ENCODE measurements at places on chromosomes 6 and 20. TPM values are rescaled to one million over a fixed set of nuclear protein-coding genes. Genes with fewer than 3 reads are reported as not detected.

The GNMT gene
- polyA plus RNA-seq: 1.3 TPM

DNA sequence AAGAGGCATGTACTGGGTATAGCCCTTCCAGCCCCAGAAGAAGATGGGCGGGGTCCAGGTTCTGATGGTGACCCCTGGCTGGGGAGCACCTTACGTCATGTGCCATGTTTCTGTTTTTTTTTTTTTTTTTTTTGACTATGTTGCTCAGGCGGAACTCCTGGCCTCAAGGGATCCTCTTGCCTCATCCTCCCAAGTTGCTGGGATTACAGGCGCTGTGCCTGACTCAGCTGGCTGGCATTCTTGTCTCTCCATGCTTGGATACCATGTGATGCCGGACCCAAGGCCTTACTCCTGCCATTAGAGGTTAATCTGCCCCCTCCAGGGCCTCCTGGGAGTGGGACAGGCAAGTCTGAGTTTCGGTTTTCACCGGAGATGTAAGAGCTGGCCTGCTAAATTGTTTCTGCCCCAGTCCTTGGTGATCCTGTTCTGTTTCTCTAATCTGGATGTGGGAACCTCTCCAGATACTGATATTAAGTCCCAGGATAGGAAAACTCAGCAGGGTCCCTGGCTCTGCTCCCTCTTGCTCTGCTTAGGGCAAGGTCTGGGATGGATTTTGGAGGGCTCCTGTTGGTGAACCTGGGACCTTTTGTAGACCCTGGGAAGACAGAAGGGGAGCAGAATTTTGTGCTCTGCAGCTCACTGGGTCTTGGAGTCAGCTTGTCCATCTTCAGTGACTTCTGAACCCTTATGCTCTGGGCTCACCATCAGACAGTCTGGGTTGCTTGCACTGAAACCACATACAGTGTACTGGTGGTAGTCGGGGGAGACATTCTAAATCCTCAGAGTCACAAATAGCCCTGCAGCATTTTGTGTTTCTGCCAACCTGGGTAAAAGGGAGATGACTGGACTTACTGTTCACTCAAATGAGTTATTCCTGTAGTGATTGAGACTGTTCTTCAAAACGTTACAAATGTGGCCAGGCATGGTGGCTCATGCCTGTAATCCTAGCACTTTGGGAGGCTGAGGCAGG, 45.1 kb downstream of the PTK7 start:
- peak; percentile 98 for DNase-seq

DNA sequence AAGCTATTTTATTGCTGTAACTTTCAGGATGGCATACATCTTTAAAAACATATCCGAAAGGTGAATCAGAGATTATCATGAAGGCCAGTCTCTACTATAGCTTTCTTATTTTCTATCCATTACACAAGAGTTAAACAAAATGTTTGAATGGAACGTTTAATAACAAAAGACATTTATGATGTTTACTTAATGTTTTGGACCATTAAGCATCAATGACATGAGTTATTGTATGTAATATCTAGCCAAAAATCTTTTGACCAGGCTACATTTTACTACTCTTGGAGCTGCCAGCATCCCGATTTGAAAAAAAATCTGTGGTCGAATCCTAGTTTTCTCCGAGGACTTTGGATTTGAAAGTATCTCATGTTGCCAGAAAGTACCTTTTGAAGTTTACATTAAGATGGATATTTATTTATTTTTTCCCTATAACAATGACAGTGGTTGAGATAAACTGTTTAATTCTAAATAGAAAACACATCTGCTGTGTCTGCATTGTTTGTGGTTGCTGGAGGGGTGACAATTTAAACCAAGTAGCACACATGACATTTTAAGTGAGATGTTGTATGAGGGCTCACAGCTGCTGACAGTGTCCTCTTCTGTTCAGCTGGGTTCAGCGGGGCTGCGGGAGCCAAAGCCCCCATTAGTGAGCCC, 293.7 kb upstream of the TCF21 start:
- no peak for DNase-seq

The DTNBP1 gene
- 41.6 TPM for polyA plus RNA-seq

The TREM1 gene
- polyA plus RNA-seq: not detected

DNA sequence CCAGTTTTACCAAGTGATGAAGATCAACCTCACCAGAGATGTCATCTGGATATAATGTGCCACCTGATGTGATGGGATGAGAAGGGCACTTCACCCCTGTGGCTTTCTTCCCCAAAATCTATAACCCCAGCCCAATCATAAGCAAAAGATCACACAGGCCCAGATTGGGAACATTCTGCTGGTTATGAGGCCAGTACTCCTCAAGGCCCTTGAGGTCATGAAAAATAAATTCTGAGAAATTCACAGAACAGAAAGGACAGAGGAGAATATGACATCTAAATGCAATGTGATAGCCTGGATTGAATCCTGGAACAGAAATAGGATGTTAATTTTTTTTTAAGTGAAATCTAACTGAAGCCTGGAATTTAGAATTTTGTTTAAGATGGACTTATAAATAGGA, 243.5 kb downstream of the CBLN4 start:
- DNase-seq: no peak

DNA sequence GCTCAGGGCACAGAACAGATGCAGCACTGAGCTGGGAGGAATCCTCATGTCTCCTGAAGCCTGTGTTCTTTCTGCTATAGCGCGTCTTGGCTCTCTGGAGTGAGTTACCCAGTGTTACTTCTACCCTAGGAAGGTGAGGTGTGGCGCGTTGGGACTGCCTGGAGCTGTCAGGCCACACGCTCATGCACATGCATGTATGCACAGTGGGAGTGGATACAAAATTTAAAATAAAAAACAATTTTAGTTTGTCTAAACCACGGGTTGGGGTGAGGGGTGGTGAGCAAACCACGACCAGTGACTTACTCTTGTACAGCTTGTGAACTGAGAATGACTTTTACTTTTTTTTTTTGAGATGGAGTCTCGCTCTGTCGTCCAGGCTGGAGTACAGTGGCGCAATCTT, 298.6 kb upstream of the SUPT3H start:
- DNase-seq: no peak

- no peak for DNase-seq
Observed at GRCh38 chr20:63273059-63273579, 506 bp downstream of the ARFGAP1 start.

The TENT5A gene
- polyA plus RNA-seq: 14.4 TPM

GRCh38 chr6:4059115-4059777, 19.7 kb downstream of the FAM217A start:
- DNase-seq: peak; percentile 75

DNA sequence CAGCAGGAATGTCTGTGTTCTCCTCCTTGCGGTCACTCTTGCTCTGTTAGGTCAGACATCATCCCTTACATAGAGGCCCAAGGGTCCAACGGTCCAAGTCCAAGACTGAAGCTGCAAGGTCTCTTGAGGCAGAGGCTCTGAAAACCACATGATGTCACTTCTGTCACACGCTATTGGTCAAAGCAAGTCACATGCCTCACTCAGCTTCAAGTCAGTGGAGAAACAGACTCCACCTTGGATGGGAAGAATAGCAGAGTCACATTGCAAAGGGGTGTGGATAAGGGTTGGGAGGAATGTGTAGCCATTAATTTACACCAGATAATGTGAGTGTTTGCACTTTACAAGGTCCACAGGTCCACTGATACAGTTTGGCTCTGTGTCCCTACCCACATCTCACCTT, 17.5 kb downstream of the SLC52A3 start:
- no peak for DNase-seq

GRCh38 chr20:63100926-63101699, 94.3 kb upstream of the BHLHE23 start:
- no peak for DNase-seq

GRCh38 chr6:161199850-161200249, 74.0 kb downstream of the AGPAT4 start:
- DNase-seq: no peak

GRCh38 chr6:157380458-157380778, 572 bp upstream of the ZDHHC14 start:
- DNase-seq: no peak

The RNF8 gene
- polyA plus RNA-seq: 49.9 TPM

The ANKEF1 gene
- 8.9 TPM for polyA plus RNA-seq

The TMEM74B gene
- polyA plus RNA-seq: 10.9 TPM

DNA sequence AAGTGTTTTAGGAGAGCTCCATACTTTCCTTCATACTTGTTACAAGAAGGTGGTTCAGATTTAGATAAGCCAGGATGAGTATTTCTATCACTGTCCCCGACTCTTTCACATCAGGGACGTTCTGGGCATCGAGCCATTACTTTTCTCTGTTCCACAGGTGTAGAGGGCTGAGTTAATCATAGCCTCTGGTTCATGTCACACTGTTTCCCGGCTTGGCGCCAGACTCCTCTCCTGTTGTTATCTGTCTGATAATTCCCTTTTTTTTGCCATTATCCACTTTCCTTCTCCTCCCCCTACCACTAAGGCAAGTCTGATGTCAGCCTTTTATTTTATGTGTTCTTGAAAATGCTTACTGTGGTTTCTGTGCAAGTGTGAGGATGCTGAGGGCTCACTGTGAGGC, 593.4 kb downstream of the UTRN start:
- no peak for DNase-seq

GRCh38 chr20:1242530-1242929, 16.7 kb downstream of the RAD21L1 start:
- DNase-seq: peak; percentile 64

- no peak for DNase-seq
Observed at GRCh38 chr6:45832063-45832462, 183.6 kb downstream of the CLIC5 start.

The C20orf204 gene
- 0.35 TPM for polyA plus RNA-seq

DNA sequence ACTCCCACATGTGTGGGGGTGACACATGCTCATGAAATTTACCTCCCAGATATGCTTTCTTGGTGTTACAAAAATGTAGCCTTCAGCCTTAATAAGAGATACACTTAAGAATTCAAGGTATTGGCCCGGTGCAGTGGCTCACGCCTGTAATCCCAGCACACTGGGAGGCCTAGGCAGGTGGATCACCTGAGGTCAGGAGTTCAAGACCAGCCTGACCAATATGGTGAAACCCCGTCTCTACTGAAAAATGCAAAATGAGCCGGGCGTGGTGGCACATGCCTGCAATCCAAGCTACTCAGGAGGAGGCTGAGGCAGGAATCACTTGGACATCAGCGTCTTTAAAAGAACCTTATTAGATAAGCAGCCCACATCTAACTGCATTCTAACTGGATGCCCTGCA, 614.3 kb upstream of the CDH4 start:
- DNase-seq: no peak

GRCh38 chr6:168109171-168109570, 30.2 kb upstream of the FRMD1 start:
- no peak for DNase-seq

GRCh38 chr6:19059102-19059501, 672.0 kb downstream of the RNF144B start:
- DNase-seq: no peak

- no peak for DNase-seq
Observed at GRCh38 chr6:148195511-148195910, 147.1 kb upstream of the SASH1 start.

DNA sequence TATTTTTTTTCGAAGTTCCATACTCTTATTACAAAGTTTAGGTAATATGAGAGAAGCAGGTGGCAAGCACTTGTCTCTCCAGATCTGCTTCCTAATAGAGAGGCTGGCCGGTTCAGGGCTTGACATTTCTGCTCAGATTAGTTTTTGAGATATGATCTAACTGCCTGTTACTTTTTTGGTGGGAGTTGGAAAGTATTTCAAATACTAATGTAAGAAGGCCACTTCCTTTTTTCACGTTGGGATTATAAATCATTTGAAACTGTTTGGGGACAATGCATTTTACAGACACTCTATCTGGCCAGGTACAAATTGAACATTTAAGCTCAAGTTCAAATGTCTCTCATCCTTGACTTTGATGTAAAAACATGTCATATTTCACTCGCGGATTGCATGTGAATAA, 222.1 kb upstream of the SULF2 start:
- DNase-seq: no peak

The NCOA7 gene
- 5.8 TPM for polyA plus RNA-seq

DNA sequence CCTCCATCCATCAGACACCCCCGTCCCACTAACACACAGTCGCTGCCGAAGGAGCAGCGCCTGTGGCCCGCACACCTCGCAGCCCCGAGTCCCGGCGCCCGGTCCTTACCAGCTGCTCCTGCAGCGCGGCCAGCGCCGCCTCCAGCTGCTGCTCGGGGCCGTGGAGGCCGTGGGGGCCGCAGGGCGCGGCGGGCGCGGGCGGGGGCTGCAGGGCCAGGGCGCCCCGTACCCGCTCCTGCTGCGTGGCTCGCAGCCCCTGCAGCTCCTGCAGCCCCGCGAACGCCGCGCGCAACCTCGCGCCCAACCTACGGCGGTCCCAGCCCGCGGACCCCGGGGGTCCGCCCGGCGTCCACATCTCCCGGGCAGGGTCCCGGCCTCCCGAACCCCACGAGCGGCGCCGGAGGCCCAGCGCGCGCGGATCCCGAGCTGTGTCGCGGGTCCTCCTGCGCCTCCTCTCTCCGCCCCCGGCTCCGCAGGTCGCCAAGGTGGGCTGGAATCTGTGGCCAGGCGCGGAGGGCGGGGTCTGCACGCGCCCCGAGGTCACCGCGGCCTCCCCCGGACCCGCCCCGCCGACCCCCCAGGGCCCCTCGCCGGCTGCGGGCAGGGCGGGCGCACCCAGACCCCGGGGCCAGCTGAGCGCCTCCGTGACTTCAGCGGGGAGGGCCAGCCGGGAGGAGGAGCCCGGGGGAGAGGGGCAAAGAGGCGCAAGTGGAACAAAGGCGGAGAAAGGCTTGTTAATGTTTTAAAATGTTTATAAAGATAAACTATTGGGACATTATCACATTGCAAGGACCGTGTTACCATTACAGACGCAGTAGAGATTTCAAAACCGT, at the start of gene DACT2:
TSS of gene DACT2 (minus strand) at position 499 of the 833 bp plus-strand sequence. CDS start at position 355, 144 bp downstream.
- peak; percentile 73 for DNase-seq

DNA sequence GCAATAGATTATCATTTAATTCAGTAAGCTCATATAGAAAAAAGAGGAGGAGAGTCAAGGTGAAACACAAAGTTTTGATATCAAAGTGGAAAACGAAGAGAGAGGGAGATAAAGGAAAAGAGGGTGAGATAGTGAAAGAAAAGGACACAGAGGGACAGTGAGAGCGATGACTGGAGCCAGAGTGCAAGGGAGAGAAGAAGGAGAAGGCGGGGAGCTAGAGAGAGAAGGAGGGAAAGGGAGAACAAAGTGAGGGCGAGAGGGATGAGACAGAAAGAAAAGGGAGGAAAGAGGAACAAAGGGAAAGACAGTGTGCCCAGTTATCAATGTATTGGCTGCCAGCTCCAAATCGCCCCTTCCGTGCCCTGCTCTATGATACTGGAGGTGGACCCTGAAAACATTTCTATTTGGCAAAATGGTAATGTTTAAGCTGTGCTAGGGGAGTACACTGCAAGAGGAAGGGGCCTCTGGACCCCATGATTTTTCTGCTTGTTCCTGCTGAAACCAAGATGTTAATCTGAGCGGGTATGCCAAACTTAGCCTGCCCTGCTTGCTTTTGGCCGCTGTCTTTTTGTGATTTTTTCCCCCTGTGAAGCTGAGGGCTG, 27.8 kb downstream of the GPX5 start:
- no peak for DNase-seq

GRCh38 chr20:50670126-50670862, 21.0 kb downstream of the RIPOR3 start:
- DNase-seq: no peak
